ENCODE measurements at places on chromosomes 5 and 9. TPM values are rescaled to one million over a fixed set of nuclear protein-coding genes. Genes with fewer than 3 reads are reported as not detected.

PCDHB13 gene
- total RNA-seq: 7.8 TPM

ANKRD18B gene
- total RNA-seq: 1.6 TPM

WHRN gene
- 28.2 TPM for total RNA-seq

TOR4A gene
- total RNA-seq: 6.5 TPM

CANX gene
- total RNA-seq: 487 TPM

SLC34A3 gene
- total RNA-seq: 0.27 TPM

NINJ1 gene
- total RNA-seq: 33.7 TPM

STPG3 gene
- 0.18 TPM for total RNA-seq

TMEM252 gene
- not detected for total RNA-seq

GABRA6 gene
- not detected for total RNA-seq

TIMD4 gene
- total RNA-seq: not detected

EFNA5 gene
- 57.5 TPM for total RNA-seq

TRPM3 gene
- total RNA-seq: 1.1 TPM

NPR3 gene
- 4.1 TPM for total RNA-seq

ADAMTS16 gene
- 27.6 TPM for total RNA-seq

CDK9 gene
- 112 TPM for total RNA-seq

- no peak for DNase-seq
Observed at GRCh38 chr9:137985637-137986071, 108.1 kb downstream of the CACNA1B start.

DNA sequence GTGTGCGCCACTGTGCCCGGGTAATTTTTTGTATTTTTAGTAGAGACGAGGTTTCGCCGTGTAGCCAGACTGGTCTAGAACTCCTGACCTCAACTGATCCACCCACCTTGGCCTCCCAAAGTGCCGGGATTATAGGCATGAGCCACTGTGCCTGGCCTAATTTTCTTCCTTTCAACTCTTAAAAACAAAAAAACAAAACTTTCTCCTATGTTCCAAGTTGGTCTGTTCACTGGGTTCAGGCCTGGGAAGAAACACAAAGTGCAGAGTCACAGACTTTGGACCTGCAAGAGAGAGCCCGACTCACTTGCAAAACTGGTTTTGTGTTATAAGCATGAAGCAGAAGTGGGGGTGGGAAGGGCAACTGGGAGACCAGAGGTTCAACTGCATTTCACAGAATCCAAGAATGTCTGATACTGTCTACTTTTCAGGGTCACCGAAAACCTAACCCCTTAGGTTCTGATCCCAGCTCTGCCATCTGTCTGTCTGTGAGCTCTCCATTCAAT, 5.2 kb upstream of the HDHD3 start:
- no peak for DNase-seq

DNA sequence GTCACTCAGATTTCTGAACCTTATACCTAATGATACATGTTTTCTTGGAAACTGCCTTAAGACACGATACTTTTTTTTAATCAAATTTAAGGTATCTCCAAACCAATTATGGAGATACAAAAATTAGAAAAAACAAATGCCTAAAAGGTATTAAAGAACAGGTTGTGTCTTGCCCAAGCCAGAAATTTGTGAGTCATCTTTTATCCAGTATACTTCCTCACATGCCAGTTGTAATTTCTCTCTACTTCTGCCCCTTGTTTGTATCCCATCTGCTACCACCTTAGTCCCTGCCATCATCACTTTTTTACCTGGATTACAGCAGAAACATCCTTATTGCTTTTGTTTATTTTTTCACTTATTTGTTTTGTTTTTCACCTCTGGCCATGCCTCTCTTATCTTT, 571.2 kb upstream of the DAB2 start:
- DNase-seq: no peak

DNA sequence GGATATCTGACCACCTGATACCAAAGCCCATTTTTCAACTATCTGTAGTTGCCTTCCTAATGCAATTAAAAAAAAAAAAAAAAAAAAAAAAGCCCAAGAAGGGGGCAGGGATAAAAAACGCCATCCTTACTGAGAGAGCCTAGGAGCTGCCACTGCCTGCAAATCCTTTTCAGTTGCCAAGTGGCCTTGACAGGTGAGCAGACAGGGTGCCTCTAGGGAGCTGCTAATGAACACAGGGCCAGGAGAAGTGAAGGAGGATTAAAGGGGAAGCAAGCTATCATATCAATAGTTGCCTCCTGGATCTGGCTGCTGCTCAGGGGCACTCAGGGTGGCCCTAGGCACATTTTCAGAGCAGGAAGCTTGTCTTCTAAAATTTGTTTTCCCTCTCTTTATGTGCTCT, 547.4 kb downstream of the TLE1 start:
- no peak for DNase-seq

- DNase-seq: no peak
Observed at GRCh38 chr5:171680485-171680884, 105.1 kb upstream of the SMIM23 start.

DNA sequence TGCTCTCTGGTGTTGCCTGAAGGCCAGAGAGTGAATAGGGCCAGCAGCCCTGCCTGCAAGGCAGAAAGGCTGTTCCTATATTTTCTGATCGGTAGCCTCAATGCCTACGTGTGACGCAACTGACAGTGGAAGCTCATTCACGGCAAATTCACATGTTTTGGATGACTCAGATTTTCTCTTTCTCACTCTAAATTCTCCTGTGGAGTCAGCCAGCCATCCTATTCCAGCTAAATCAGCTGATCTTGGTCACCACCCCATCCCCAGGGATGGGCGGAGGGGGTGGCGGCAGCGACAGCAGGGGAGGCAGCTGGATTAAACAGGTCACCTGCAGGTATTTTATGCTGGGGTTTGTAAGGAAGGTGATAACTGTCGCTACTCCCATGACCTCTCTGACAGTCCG, 52.3 kb downstream of the ZNF510 start:
- no peak for DNase-seq

- no peak for DNase-seq
Observed at GRCh38 chr9:127863191-127863621, 8.7 kb upstream of the ENG start.

DNA sequence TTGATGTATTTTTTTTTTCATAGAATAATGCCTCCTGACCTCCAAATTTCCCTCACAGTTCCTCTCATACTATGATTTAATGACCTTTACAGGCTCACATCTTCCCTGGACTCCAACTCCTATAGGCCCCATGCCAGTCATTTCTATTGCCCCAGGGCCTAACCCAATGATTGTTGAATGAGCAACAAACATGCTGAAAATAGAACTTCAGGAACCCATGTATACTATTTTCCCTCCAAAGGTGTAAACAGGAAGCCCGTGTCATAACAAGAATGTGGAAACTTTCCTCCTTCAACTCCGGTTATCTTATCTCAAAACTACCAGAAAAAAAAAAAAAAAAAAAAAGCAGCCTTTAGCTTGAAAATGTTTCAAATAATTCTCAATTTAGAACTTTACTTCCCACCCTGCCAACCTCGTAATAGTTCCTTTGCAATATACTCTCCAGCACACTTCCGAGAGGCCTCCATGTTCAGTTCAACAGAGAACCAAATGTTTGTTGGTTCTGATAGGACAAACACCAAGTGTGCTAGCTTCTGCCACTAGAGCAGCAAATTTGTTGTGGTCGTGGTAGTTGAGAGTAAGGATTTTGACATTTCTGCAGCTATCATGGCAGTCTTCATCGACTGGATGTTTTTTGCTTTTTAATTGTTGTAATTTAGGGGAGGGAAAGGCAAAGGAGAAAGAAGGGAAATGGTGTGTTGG, 25.8 kb downstream of the TRPM6 start:
- no peak for DNase-seq

GRCh38 chr5:51987669-51988209, 604.5 kb downstream of the ISL1 start:
- DNase-seq: no peak

DNA sequence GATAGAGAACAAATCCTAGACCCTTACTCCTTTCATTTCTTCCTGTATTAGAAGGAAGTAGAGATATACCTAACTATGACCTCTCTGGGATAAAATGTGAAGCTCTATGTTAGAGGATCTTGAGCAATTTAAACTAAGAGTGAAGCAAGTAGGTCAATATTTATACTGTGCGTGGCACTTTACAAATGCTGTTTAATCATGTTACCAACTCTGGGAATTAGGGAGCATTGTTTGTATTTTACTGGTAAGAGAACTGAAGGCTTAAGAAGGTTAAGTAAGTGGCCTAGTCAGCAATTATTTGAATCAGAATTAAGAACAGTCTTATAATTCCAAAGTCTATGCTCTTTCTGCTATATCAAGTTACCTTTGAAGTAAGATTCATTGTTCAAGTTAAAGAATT, 12.0 kb downstream of the TNC start:
- no peak for DNase-seq

GRCh38 chr5:3995954-3996619, 400.5 kb downstream of the IRX1 start:
- no peak for DNase-seq

DNA sequence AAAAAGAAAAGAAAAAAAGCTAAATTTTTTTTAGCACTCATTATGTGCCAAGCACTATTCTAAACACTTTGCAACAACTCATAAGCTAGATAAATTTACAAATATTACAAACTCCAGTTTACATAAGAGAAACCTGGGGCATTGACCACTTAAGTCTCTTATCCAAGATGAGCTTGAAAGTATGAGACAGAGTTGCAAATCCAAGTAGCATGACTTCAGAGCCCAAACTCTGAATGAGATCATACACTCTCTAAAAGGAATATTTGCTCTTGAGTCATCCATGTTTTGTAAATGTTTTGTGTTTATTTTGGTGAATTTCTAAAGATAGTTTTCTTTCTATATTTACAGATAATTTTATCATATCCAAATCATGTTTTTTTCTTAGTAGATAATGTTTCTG, 4.0 kb upstream of the SHOC1 start:
- DNase-seq: no peak

DNA sequence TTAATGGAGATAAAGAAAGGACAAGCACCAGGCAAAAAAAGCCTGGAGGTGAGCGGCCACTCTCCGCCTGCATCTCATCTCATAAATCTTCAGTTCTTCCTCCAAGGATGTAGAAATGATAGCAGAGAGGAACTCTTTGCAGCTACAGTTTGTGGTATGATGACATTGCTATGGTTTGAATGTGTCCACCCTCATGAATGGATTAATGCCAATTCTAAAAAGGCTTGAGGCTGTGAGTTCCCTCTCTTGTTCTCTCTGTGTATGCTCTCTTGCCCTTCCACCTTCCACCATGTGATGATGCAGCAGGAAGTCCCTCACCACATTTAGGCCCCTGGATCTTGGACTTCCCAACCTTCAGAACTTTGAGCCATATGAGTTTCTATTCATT, 126.4 kb downstream of the SPOCK1 start:
- DNase-seq: no peak

DNA sequence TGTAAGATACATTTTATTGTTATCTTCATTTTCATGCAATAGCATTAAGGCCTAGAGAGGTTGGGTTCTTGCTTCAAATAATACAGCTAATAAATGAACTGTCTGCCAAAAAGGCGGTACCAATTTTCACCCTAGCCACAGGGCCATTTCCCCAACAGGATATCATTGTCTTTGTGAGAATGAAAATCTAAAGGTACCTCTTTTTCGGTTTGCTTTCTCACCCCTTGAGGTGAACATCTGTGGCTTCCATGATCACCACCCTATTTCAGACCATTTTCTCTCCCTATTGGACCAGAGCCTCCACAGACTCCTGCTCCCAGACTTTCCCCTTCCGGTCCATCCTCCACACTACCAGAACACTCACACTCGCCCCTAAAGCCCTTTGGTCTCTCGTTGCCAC, 60.2 kb downstream of the SFXN1 start:
- DNase-seq: no peak

- DNase-seq: no peak
Observed at GRCh38 chr9:70011366-70011765, 32.3 kb upstream of the MAMDC2 start.

- DNase-seq: no peak
Observed at GRCh38 chr5:35717718-35718117, 100.1 kb downstream of the SPEF2 start.

All from mesothelial cell of epicardium (in vitro differentiated cells).